ENCODE measurements at places on chromosomes 7 and 10.

DNA sequence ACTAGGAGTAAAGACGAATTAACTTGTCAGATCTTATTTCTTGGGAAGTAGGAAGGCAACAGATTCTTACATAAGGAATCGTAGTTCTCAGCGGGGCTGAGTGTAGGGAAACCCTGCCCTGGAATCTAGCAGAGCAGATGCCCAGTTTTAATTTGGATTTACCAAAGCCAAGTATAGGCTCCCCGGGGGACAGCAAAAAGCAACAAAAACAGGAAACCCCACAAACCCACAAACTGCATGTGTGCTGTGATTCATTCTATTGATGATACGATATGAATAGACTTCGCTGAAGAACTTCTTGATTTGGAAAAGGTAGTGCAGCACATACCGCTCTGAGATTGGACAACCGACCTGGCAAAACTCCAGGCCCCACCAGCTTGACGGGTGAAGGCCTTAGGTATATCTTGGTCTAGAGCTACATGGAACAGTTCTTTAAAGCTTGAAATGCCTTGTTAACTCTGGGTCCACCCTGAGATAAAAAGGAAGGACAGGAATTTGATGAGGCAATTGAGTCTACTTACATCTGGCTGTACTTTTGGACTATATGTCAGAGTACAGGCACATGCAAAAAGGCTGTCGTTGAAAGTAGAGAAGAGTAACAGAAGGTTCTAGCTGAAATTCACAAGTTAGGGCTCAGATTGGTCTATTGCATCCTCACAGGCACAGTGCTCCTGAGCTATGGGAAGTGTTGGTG is 49.1 kb downstream of the STRA8 start:
- DNase-seq: no peak

- DNase-seq: no peak
Observed at GRCh38 chr10:34137201-34137600, 677.9 kb downstream of the PARD3 start.

DNA sequence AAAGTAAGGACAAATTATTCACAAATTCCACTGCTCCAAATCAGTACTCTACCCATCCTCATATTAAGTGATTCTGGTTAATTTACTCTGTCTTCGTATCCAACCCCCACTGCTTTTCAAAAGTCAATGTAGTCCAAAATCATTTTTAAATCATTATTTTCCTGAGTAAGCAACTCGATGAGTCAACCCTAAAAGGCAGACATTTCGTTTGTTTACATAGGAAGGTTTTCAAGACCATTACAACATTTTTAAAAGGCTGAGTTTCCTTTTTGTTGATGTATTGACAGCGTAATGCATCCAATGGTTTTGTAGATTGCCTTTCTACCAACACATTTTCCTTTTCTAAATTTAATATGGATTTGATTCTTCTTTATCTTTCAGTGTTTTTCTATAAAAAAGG is 523.0 kb upstream of the ANKRD30A start:
- no peak for DNase-seq

GRCh38 chr10:21053953-21054690 is 157.0 kb upstream of the NEBL start:
- no peak for DNase-seq

DNA sequence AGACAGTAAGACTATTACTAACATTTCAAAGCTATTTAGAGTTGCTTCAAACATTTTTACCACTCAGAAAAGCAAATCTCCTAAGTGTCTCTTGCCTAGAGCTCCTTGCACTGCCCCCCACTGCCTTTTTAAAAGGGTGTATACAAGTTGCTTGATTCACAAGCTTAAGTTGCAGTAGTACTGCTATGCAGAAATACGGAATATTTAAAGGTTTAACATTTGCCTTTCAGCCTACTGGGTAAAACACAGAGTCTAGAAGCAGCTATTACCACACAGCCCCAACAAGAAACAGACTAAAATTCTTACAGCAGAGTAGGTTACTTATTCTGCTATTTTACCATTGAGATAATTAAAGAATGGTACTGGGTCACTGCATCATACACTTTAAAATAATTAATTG is 128.5 kb downstream of the CNOT4 start:
- no peak for DNase-seq

DNA sequence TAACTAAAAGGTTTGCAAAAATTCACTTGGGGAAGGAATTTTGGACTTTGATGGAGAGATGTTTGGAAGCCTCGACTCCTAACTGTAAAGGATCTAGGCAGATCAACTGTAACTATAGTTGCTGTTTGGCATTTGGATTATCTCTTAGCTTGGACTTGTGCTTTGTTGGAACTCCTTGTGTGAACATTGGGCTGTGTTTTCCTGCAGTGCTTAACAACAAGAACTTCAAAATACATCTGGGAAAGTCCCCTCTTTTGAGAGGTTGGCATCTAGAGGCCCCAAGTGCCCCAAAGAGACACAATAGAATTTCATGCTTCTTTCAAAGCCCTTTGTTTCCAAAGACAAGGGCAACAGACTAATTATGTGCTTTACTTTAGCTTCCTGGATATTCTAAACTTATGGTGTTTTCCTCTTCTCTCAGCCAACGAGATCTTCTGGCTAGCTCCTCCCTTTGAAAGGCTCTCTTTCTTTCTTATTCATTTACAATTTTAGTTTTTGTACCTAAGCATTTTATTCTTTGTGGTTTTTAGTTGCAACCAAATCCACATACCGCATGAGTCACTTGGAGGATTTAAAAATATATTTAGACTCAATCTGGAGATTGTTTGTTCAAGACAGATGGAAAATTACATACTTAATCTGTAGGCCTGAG is 11.6 kb downstream of the ABCA13 start:
- DNase-seq: no peak

GRCh38 chr7:37382546-37383088 is 66.0 kb downstream of the ELMO1 start:
- DNase-seq: no peak

DNA sequence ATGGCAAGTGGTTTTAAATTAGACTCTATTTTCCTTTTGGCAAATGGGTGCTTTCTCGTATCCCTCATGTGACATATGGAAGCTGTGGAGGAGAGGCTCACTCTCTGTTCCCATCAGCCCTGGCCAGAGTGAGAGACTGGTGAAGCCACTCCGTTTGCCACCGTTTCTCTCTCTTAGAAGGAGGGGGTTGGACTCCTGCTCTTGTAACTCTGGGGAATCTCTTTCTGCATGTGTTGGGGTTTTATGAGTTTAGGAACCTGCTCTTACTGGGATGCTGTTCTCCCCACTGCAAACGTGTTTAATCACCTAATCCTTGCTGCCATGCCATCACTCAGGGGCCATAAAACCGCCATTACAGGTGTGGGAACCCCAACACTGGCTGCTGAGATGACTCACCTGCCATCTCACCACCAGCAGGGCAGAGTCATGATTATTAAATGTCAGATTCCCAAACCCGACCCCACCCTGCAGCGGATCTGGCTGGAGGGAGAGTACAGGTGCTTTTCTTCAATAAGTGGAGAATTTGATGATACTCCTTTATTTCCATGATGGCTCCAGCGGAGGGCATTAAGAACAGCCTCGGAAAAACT is 103.2 kb downstream of the ADCY1 start:
- DNase-seq: no peak

DNA sequence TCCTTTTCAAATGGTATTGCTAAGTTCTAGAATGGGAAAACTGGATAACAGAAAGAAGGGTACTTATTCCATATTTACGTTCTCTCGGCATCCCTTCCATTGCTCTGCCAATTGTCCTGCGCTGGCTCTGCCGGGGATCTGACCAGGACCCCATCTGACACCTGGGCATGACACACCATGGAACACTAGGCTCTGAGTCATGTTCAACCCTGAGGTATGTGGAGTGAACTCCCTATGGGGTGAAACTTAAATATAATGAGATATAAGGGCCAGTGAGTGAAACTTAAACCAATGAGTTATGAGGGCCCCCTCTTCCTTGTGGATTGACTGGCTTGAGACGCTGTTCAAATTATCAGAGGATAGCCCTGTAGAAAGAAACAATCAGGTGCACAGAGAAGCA is 55.1 kb upstream of the ZEB1 start:
- DNase-seq: no peak
